RPMI8226 (cell line): ENCODE measurements at places on chromosomes 6 and 20.

GRCh38 chr6:44704240-44705150 lies 317.0 kb downstream of the CDC5L start:
- no peak for DNase-seq

DNA sequence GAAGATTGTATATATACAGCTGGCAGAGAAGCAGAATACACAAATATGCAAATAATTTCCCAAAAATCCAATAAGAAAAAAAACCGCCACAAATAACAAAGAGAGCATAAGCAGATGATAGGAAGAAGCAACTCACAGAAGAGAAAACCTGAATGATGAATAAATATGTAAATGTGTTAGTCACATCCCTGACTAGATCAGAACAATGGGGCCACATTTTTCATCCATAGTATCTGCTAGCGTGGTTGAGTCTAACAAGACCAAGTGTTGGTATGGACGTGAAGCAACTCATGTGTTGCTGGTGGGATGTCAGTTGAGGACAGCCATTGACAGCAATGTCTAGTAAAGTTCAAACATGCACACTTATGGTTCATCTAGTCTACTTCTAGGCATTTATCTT lies 3.9 kb upstream of the SLC22A3 start:
- DNase-seq: no peak

DNA sequence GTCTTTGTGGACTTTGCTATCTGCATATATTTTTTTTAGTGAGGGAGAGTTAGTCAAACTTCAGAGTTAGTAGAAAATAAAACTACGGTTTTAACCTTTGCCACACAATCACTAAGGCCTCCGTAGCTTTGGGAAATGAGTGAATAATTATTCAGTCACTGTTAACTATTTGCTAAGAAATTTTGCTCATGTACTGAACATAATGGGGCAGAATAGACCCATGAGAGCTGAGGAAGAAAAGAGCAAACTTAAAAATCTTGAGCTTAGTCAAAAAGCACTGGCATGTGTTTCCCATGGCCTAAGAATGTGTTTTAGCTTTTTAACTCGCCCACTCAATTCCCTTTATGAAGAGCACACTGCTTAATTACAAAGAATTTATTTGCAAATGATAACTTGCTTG lies 60.4 kb upstream of the SUPT3H start:
- DNase-seq: no peak

DNA sequence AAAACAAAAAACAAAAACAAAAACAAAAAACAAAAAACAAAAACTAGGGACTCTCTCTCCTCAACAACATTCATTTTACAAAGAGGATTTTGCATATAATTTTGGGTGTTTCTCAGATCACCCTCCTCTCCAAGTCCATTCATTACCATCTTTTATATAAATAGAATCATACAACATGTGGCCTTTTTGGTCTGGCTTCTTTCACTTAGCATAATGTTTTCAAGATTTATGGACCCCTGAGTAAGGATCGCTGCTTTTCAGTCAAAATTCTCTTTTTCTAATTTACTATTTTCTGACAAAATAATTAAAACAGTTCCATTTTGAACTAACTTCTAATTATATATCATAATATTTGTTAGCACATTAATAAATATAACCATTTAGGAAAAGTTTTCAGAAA lies 94.8 kb downstream of the UBE3D start:
- DNase-seq: no peak

DNA sequence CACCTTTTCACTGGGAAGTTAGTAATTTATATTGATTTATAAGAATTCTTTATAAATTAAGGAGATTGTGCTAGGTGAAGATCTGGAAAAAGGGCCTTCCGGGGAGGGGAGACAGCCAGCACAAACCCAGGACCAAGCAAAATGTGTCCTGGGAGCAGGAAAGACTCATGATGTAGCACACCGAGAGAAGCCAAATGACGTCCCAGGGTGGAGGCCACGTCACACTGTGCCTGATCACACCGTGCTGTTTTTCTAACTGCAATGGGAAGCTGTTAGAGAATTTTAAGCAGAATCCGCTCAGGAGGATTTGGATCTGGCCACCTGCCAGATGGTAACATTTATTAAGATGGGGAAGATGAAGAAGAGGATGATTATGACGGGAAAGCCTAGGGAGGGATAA lies 72.7 kb upstream of the AKAP12 start:
- DNase-seq: no peak

- peak; percentile 61 for DNase-seq
Observed at GRCh38 chr20:9912858-9913434, 74.1 kb upstream of the PAK5 start.

- DNase-seq: no peak
Observed at GRCh38 chr6:132361101-132361500, 40.2 kb downstream of the MOXD1 start.

GRCh38 chr6:128347123-128347522 lies 173.3 kb downstream of the PTPRK start:
- DNase-seq: no peak

DNA sequence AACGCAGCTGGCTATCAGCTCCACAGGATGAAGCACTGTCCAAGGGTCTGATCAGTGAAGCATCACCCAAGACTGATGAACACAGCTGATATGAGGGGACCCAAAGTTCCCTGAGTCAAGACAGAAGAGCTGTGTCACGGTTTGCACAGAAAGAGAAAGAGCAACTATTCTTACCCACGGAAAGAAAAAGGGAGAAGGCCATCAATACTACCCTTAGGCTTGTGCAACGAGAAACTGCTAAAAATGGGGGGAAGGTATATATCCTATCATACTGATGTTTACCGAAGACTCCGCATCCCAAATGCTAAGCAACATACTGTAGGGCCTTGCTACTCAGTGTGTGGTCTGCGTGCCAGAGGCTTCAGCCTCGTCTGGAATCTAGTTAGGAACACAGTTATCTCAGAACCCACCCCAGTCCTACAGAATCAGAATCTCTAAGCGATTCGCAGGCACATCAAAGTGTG lies 665 bp downstream of the FASTKD5 start:
- DNase-seq: no peak
